ENCODE measurements at places on chromosomes 7 and 10. TPM values are rescaled to one million over a fixed set of nuclear protein-coding genes. Genes with fewer than 3 reads are reported as not detected.

GARIN1A gene
- total RNA-seq = 0.17 TPM

VGF gene
- 1.2 TPM for total RNA-seq

GPRIN2 gene
- total RNA-seq = 29.2 TPM

RBP3 gene
- total RNA-seq = not detected

GRCh38 chr7:55478700-55479099 lies 93.6 kb downstream of the VOPP1 start:
- DNase-seq = no peak

- DNase-seq = peak; percentile 76
Observed at GRCh38 chr10:42367532-42368230, 270.7 kb downstream of the ZNF33B start.

- no peak for DNase-seq
Observed at GRCh38 chr10:120181154-120181553, 275.9 kb upstream of the PLPP4 start.

Measured in renal cortical epithelial cell (primary cell).